ENCODE measurements at places on chromosomes 1 and 21.

DNA sequence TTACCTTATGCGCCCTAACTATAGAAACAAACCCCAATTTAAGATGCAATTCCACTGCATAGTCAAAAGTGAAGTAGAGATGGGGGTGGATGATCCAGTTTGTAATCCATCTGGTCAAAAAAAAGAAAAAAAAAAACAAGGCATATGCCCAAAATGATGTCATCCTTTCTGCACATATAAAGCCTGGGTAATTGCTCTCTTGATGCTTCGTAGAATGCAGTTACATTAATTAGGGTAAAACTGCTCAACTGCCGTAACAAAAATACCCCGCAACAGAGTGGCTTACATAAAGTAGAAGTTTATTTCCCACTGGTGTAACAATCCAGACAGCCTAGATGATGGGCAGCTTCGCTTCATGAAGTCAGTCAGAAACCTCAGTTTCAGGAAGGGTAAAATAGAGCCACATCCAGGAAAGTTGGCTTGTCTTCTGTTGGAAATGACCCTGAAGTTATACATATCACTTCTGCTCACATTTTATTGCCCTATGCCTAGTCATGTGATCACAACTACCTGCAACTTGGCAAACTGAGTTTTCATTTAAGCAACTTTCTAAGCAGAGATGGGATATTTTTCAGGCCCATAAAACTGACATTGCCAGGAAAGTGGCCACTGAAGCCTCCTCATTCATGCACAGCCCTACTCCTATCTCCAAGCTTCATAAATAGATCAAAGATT is 221.7 kb downstream of the C1orf94 start:
- no peak for DNase-seq

DNA sequence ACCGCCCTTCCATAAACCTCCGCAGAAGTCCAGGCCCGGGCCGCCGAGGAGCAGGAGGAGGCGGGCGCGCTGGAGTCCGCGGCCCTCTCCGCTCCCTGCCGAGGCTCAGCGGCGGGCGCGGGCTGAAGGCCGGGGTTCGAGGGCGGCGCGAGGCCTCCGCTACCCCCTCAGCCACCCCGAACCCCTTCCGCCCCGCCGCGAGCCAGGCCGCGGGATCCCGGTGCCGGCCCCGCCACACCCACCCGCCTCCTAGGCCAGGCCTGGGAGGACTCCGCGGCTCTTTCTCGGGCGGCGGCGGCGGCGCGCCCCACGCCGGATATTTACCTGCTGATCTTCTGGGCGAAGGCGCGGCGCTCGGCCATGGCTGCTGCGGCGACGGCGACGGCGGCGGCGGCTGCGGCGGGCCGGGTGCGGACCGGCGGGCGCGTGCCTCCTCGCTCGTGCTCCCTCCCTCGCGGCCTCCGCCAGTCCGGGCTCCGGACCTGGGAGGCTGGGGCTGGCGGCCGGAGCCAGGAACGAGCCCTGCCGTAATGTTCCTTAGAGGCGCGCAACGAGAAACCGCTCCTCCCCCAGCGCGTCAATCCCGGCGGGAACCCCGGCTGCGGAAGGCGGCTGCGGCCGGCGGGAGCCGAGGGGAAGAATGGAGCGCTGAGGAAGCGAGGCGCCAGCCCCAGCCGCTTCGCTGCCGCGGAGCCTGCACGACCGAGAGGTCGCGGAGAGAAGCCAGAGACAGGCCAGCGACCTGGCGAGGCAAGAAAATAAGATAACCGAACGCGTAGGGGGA is at the start of gene DOCK7:
Gene DOCK7, minus strand, starts transcription at position 484 of the 784 bp plus-strand sequence. Its CDS starts 122 bp downstream, at position 362.
- DNase-seq = no peak

DNA sequence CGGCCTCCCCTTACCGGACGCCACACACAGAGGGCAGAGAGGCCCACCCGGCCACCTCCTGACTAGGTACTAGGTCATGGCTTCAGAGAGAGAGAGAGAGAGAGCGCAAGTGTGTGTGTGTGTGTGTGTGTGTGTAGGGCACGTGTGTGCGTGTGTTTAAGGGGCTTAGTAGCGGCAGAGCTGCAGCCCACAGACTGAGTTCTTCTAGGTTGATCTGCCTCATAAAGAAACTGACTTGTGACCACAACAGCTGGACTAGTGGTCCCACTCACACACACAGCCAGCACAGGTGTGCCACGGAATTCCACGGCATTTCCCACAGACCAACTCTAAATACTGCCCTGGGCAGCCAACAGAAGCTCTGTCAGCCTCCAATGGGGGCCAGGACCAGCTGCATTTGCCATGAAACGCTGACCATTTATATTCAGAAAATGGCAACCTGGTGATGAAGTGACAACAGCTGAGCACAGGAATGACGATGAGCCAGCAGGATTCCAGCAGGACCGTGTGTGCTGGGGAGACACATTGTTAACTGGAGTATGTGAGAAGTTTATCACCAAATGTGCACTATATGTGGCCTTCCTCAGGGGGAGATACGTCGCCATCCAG is 38.8 kb upstream of the GPR153 start:
- no peak for DNase-seq

GRCh38 chr1:15100121-15100879 is 53.2 kb upstream of the TMEM51 start:
- DNase-seq = no peak

DNA sequence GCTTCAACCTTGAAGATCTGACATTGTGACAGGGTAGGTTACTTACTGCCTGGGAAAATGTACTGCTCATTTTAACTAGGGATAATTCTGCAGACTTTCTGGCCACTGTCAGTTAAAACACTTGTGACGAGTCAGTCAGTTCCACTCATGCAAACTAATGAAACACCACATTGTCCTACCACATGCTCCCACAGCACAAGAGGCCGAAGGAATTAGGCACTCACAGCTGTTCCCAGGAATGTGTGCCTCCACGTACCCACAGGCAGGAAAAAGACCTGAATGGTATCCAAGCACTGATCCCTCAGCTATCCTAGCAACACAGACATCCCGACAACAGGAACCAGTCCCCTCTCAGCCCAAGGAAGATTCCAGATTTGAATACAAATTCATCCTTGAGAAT is 12.3 kb downstream of the BCAR3 start:
- no peak for DNase-seq

DNA sequence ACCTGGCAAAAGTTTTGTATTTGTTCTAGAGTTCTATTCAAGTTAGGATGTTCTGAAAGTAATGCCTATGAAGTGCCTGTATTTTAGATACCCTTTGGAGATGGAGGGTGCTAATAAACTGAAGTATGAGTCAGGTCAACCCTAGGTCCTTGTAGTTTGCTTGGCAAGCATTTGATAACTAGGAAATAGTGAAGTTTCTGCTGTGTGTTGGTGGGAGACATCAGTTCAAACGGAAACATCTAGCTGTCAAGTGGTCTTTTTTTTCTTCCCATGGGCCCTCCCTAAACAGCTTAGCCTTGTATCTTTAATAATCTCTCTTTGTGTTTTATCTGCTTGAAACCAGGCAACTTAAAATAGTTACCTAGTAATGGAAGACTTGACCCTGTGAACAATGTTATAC is 4.5 kb downstream of the MRPS6 start:
- DNase-seq = no peak

- DNase-seq = no peak
Measured at GRCh38 chr21:33936301-33937038, 20.9 kb upstream of the ATP5PO start.

DNA sequence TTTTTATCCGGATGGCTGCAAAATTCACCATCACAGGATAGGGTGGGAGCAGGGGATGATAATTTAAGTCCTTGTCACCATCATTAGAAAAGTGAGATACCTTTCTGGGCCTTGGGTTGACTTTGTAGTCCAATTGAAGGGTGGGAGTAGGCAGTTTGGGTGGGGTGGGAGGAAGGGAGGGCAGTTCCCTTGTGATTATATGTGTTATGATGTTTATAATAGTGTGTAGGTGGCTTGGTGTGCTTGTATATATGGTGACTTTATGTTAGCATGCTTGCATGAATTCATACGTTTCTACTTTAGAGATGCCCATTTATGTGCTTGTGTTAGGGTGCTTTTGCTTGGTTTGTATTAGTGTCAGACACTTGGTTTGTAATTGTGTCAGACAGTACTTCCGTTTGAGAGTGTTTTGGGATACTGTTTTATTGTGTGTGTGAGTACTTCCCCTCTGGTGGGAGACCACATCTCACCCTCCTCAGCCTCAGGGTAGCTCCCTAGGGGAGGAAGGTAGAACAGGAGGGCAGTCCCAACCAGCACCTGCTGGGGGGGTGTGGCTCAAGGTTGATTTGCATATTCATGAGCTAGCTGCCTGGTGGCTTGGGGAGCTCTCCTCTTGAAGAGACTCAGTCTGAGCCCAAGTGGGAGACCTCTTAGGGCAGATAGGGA is 6.3 kb upstream of the POU3F1 start:
- no peak for DNase-seq

GRCh38 chr1:212451416-212452322 is 18.9 kb downstream of the NENF start:
- DNase-seq = no peak

DNA sequence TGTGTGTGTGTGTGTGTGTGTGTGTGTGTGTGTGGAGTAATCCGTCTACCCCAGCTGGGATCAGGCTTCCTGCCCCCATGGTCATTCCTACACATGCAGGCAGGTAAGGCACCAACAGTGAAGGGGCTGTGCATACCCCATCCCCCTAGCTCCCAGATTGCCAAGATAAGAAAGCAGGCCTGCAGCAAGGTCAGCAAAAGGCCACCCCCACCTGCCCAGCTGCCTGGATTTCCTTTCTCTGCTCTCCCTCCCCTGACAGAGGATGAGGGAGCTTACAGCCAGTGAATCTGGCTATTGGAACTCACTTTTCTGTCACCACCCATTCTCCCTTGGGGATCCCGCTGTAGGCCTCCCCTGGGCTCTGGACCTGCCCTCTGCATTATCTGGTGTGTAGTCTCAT is 7.9 kb downstream of the ALX3 start:
- DNase-seq = no peak

- DNase-seq = no peak
Measured at GRCh38 chr1:36406440-36406839, 8.7 kb upstream of the LSM10 start.

GRCh38 chr1:230037261-230037660 is 29.8 kb upstream of the GALNT2 start:
- no peak for DNase-seq

- DNase-seq = no peak
Measured at GRCh38 chr21:45241357-45241756, 46.3 kb downstream of the POFUT2 start.

DNA sequence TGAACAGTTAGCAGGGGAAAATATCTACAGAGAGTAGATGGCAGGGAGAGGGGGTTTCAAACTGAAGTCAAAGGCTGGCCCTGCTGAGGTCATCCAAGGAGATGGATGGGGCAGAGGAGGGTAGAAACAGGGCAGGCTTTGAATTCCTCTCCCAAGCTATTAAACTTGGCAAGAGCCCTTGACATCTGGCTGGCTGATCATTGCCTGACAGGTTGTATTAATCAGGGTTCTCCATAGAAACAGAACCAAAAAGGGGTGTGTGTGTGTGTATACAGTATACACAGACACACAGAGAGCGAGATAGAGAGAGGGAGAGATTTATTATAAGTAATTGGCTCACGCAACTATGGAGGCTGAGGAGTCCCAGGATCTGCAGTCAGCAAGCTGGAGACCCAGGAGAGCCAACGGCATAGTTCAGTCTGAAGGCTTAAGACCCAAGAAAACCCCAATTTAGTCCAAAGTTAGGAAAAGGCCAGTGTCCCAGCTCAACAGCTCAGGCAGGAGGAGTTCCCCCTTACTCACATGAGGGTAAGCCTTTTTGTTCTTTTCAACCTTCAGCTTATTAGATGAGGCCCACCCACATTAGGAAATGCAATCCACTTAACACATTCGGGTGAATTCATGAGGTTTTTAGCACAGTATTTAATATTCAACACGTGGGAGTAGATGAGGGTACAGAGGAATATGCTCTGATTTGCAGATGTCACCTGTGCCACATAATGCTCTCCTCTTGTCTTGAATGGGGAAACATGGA is 46.7 kb upstream of the HAO2 start:
- DNase-seq = no peak

DNA sequence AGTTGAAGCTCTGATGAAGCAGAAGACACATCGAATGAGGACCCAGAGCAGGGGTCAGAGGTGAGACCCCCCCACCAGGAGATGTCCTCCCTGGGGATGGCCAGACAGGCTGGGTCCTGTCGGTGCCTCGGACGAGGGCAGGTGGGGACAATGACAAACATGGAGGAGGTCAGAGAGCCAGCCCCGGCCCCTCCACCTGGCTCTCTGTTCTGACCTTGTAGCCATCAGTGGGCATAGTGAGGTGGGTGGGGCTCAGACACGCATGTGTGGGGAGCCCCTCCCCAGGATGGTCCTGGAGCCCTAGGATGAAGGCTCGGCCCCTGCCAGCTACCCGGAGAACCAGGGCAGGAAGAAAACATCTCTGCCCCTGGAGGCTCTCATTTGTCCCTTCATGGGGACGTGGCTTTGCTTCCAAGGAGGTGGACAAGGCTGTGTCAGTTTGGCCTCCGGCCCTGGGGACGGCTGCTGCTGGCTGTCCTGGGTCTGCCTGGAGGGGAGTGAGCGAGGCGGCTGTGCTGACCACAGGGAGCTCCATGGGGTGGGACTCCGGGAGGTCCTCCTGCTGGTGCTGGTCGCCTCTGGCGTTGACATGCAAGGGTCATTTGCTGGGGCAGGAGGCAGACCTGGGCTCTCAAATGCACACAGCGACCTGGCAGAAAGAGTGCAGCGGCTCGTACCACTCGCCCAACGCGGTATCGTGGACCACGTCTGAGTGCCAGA is 2.6 kb downstream of the KRTAP10-6 start:
- no peak for DNase-seq

Measured in NCI-H1436 treated with DMSO at 0.1 percent for 48 hours (cell line).